ENCODE measurements at places on chromosomes 3 and 15. TPM values are rescaled to one million over a fixed set of nuclear protein-coding genes. Genes with fewer than 3 reads are reported as not detected.

Gene WDR49
- total RNA-seq, result 0.26 TPM

Gene POLR2M
- total RNA-seq, result 178 TPM

Gene GLDN
- total RNA-seq, result 56.1 TPM

Gene RLBP1
- not detected for total RNA-seq

Gene PDZRN3
- 50.9 TPM for total RNA-seq

Gene GHRL
- 0.52 TPM for total RNA-seq

Gene SETMAR
- total RNA-seq, result 16.2 TPM

Gene C2CD4A
- total RNA-seq, result 0.26 TPM

Gene HIGD2B
- not detected for total RNA-seq

Gene SEMA3G
- total RNA-seq, result 0.13 TPM

Gene CLRN1
- total RNA-seq, result not detected

Gene EFCC1
- under 0.01 TPM for total RNA-seq

Gene CYP8B1
- not detected for total RNA-seq

Gene DAZL
- total RNA-seq, result not detected

Gene HTR3E
- total RNA-seq, result not detected

Gene GPR62
- total RNA-seq, result 0.11 TPM

Gene THRB
- total RNA-seq, result 1.6 TPM

Gene C3orf85
- total RNA-seq, result not detected

Gene CHRD
- 1.7 TPM for total RNA-seq

Gene TRNT1
- total RNA-seq, result 26.4 TPM

Gene PAK6
- total RNA-seq, result not detected

Gene MASP1
- total RNA-seq, result 15.1 TPM

Gene TRIM71
- not detected for total RNA-seq

Gene NECTIN3
- 51.1 TPM for total RNA-seq

Gene CDHR4
- 0.13 TPM for total RNA-seq

Gene BRK1
- 130 TPM for total RNA-seq

Gene HCLS1
- total RNA-seq, result 4.0 TPM

Gene TIGIT
- not detected for total RNA-seq

Gene GOLGA8H
- 1.4 TPM for total RNA-seq
